ENCODE measurements at places on chromosomes 12 and 14.

GRCh38 chr14:45133683-45134050 lies 614 bp downstream of the FKBP3 start:
- DNase-seq, result no peak

DNA sequence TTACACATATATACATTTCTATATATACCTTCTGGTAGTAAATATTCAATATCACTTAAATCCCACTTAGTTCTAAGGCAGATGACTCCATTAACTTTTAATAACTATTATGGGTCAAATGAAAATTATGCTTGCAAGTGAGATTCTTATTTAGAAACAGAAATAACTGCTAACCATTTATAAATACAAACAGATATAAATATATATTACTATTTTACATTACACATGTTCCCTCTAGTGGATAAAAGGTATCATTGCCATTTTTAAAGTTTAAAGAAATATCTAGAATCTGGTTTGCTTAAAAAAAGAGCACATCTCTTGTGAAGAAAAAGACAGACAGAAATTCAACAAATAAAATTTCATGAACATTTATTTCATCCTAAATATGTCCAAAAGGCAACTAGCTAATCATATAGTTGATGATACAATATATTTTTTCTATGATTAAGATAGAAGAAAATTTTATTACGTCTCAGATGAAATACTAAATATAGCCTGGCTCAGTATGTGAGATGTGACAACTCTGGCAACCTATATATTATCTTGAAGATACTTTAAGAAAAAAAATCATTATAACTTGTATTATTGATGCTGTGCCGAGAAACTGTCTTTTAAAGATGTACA lies 11.7 kb upstream of the RAD51AP1 start:
- no peak for DNase-seq

- no peak for DNase-seq
These were observed 314.8 kb upstream of the FKBP4 start for GRCh38 chr12:2479851-2480535.

DNA sequence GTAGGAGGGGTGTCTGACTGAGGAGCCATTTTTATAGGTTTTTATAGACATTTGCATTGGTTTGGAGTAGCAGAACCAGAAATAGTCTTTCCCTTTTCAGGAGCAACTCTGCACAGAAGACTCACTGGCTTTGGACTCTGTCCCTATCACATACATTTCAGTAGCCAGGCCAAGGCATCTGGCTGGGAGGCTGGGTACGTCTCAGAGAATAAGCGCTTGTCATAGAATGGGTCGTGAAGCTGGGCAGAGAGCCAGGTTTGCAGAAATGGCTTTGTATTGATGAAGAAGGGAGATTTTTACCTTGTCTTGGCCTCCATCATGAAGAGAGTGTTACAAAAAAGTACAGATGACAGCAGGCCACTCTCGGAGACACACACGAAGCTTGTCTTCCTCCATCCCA lies 98.6 kb downstream of the CACNA1C start:
- DNase-seq, result no peak

- DNase-seq, result no peak
These were observed 18.5 kb upstream of the CISTR start for GRCh38 chr12:53770281-53770680.

DNA sequence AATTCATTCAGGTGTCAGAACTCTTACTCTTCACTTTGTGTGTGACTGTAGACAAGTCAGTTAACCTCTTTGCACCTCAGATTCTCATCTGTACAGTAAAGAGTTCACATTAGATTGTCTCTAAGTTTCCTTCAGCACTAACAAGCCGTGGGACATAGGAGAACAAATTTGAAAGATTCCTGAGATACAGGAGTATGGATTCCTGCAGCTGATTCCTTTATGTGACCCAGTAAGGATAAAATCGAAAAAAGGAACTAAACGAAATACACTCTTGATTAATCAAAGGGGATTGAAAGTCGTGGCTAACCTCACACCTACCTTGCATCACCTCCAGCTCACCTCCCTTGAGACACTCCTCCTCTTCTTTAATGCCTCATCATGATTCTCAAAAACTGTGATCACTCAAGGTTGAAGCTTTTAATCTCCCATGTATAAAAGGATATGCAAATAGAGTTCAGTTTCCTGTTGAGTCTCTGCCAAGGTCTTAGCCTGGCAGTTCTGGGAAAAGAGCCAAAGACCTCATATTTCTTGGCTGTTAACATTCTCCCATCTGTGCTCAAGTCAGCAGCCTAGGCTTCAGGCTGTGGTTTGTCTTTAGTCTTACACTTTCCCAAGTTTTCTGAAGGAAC lies 156.6 kb downstream of the DAD1 start:
- DNase-seq, result no peak

- no peak for DNase-seq
These were observed 1.4 kb upstream of the PTPRQ start for GRCh38 chr12:80442426-80443222.

GRCh38 chr12:92650228-92650822 lies 52.5 kb upstream of the PLEKHG7 start:
- no peak for DNase-seq

DNA sequence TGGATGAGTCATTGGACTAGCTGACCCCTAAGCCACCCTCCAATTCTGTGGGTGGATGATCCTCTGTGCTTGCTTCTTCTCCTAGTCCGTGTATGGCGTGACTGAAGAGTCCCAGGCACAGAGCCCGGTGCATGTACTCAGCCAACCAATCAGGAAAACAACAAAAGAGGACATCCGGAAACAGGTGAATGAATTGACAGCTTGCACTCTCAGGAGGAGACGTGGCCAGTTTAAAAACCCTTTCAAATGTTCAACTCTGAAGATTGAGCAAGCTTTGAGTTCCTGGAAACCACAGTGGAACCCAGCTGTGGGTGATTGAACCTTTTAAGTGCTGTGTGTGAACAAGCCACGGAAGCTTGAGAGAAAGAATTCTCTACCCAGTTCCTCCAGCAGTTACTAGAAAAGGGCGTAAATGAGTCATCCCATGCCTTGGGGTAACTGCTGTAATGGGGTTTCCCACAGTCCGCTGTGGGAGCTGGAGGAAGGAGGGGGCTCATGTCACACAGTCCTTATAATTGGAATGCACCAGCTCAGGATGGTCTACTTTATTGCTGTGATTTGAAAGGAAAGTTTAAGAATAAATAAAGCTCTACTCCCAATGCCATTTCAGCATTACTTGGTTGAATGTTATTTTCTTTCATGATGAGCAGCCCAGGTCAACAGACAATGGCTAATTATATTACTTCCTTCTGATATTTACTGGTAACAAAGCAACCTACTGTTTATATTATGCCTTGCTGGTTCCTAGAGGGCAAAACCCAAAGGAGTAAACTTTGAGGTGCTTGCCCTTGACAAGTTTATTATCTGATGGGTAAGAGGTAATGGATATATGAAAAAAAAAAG lies 417.0 kb downstream of the DPF3 start:
- DNase-seq, result peak; percentile 41

- DNase-seq, result no peak
These were observed 143.5 kb upstream of the FKBP4 start for GRCh38 chr12:2651068-2651965.

- no peak for DNase-seq
These were observed 72.5 kb downstream of the LGMN start for GRCh38 chr14:92675976-92676375.

GRCh38 chr12:92539110-92539749 lies 163.6 kb upstream of the PLEKHG7 start:
- DNase-seq, result no peak

- DNase-seq, result no peak
These were observed 30.1 kb downstream of the CLIP1 start for GRCh38 chr12:122392411-122392810.

DNA sequence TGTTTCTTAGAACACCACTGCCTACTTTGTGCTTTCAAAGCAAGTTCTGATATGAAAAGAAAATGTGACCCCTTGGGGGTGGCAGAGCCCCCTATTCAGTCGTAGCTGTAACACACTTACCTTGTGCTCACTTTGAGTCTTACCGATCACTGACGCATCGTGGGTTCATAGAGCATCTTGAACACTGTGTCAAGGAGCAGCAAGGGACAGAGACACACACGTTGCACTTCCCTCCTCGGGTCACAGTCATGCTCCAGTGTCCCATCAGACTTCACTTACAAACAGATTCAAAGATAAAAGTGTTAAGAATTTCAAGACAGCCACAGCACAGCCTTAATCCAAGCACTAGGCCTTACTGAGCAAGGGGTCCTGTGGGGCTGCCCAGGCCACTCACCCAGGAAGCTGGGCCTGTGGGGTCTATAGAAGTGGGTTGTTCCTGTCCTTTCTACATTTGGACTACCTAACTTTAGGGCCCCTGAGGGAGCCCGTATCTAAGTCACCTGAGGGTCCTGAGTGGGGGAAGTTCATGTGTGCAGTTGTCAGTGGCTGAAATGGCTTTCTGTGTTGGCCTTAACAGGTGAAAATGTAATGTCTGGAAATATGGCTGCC lies 75.4 kb upstream of the BDKRB2 start:
- no peak for DNase-seq

- DNase-seq, result no peak
These were observed 234.4 kb upstream of the CRY1 start for GRCh38 chr12:107327651-107328182.

DNA sequence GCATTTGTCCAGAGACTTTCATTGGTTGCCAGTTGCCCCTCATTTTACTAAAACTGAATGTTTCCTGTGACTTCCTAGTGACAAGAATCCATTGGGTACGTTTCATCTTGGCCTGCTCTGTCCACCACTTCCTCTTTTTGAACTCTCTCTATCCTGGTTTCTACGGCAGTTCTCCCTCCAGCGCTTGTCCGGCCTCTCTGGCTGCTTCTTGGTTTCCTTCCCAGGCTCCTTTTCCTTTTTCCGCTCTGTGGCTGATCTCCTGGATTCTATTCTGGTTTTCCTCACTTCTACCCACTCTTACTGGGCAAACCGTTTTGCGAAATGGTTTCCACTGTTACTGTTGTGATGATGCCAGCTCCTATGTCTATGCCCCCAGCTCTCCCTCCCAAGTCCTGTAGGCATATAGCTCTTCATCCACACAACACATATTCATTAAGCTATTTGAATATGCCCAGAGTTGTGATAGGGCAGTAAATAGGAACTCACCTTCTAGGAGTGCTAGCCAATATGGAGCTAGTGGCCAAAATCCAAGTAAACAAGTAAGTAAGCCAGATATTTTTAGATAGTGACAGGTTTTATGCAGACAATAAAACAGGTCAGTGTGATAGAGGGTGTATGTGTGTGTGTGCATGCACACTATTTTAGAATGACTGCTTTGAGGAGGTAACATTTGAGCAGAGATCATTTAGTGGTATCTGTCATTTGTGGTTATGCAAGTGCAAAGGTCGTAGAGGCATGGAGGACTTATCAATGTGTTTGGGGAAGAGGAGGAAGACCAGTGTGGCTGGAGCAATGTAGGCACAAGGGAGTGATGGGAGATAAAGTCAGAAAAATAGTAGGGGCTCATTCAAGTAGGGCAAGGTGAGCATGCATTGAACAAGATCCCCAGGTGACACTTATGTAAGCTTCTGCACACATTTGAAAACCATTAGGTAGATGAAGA lies 27.9 kb upstream of the CTDSP2 start:
- DNase-seq, result no peak

DNA sequence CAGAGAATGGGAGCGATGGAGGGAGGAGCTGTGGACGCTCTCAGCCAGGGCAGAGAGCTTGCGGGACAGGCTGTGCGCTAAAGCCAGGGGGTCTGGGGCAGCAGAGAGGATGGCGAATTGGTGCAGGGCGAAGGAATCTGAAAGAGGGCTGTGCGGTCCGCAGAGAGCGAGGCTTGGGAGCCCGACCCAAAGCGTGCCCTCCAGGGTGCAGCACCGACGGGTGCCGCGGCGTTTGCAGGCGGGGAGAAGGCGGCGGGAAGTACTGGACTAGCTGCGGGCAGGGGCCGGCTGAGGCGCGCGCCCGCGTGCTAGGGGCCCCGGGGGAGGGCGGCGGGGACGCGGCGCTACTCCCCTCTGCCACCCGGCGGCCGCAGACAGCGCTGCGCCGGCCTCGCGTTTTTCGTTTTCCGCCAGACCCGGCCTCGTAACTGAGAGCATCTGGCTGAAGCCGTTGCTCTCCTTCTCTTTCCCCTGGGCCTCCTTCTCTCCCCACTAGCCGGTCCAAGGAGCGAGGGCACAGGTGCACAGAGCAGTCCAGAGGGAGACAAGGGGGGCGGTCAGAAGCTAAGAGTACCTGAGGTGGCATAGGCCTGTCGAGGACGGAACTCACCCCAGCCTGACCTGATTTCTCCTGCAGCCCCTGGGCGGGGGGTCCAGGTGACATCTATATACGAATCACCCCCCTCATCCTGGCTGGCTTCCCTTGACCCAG lies 24.9 kb downstream of the SLC6A12 start:
- peak; percentile 59 for DNase-seq

DNA sequence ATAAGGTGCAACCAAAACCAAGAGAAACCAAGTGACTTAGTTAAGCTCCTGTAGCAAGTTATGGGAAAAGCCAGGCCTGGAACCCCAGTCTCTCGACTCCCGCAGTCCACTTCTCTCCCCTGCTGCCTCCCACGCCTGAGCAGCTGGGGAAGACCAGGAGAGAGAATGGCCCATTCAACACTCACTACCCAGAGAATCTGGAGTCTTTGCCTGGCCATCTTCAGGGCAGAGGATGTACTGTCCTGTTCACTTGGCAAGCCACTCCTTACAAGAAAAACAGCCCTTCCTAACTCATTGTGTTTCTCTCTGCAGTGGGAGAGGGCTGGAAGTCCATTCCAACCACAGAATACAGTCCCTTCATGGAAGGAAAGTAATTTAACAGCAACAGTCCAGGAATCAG lies 1.8 kb downstream of the PITPNM2 start:
- no peak for DNase-seq

DNA sequence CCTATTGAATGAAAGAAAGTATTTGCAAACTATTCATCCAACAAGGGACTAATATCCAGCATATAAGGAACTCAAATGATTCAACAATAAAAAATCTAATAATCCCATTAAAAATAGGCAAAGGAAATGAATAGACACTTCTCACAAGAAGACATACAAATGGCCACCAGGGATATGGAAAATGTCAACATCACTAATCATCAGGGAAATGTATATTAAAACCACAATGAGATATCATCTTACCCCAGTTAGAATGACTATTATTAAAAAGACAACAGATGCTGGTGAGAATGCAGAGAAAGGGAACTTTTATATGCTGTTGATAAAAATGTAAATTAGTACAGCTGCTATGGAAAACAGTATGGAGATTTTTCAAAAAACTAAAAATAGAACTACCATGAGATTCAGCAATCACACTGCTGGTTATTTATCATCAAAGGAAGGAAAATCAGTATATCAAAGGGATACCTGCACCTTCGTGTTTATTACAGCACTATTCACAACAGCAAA lies 89.3 kb downstream of the GARIN6 start:
- DNase-seq, result no peak

DNA sequence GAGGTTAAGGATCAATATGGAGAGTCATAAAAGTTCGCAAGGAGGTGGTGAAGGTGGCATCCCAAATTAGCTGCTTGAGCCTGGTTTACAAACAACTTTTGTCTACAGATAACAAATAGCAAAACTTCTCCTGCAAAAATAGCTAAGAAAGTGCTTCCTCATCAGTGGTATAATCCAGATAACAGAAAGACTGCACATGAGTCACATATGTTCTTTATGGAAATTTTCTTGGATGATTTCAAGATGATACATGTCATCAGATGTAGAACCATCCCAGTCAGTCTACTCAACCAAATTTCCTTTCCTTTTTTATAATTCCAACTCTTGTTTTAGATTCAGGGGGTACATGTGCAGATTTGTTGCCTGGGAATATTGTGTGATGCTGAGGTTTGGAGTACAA lies 133.0 kb downstream of the BTG1 start:
- no peak for DNase-seq

All from activated T-cell treated with anti-CD3 and anti-CD28 coated beads for 48 hours (primary cell).